ENCODE measurements at places on chromosomes 4 and X. TPM values are rescaled to one million over a fixed set of nuclear protein-coding genes. Genes with fewer than 3 reads are reported as not detected.

APBB2 gene
- total RNA-seq, result 51.4 TPM

- no peak for DNase-seq
Measured at GRCh38 chrX:55924574-55924973, 207.0 kb downstream of the RRAGB start.

- no peak for DNase-seq
Measured at GRCh38 chrX:139936259-139936658, 3.4 kb upstream of the ATP11C start.

- DNase-seq, result no peak
Measured at GRCh38 chr4:153326513-153326912, 18.0 kb upstream of the MND1 start.

All from ascending aorta (tissue), 2 donors.